ENCODE measurements at places on chromosomes 4 and X.

- no peak for DNase-seq
- no peaks in the 10 kb centered on the region for H3K4me1 ChIP-seq
- no peak overlapping the region for H3K27ac ChIP-seq
- no peaks in the 10 kb centered on the region for H3K36me3 ChIP-seq
- no peak overlapping the region for H3K4me3 ChIP-seq
Observed at GRCh38 chrX:69073721-69074120, 91.5 kb downstream of the PJA1 start.

- H3K36me3 ChIP-seq, result no peaks in the 10 kb centered on the region
- no peaks in the 10 kb centered on the region for H3K27me3 ChIP-seq
- H3K4me1 ChIP-seq, result peaks cover 3% of the 10 kb centered on the region
- H3K4me3 ChIP-seq, result no peak overlapping the region
Observed at GRCh38 chrX:68930542-68931317, 101.9 kb downstream of the EFNB1 start.

GRCh38 chrX:123905332-123905731 is 45.5 kb downstream of the XIAP start:
- H3K27ac ChIP-seq, result peak overlapping the region; percentile 37
- H3K36me3 ChIP-seq, result peaks cover 39% of the 10 kb centered on the region
- H3K4me1 ChIP-seq, result peaks cover 12% of the 10 kb centered on the region
- H3K4me3 ChIP-seq, result no peak overlapping the region

GRCh38 chr4:100933628-100934027 is 413.7 kb downstream of the PPP3CA start:
- H3K27me3 ChIP-seq, result peaks cover 9% of the 10 kb centered on the region
- H3K36me3 ChIP-seq, result no peaks in the 10 kb centered on the region

- peaks cover 39% of the 10 kb centered on the region for H3K27me3 ChIP-seq
- DNase-seq, result no peak
- H3K36me3 ChIP-seq, result no peaks in the 10 kb centered on the region
- H3K4me1 ChIP-seq, result peaks cover 4% of the 10 kb centered on the region
- H3K4me3 ChIP-seq, result no peak overlapping the region
Observed at GRCh38 chr4:53592122-53592521, 836 bp upstream of the LNX1 start.

Data from activated CD4-positive, alpha-beta T cell treated with anti-CD3 and anti-CD28 coated beads, Interleukin-2, amount 10 ng/mL, durations not matched to agents 7 days and 5 days (primary cell).